ENCODE measurements at places on chromosomes 2 and 18.

GRCh38 chr2:121004950-121005349 is 269.3 kb downstream of the GLI2 start:
- no peak for DNase-seq

DNA sequence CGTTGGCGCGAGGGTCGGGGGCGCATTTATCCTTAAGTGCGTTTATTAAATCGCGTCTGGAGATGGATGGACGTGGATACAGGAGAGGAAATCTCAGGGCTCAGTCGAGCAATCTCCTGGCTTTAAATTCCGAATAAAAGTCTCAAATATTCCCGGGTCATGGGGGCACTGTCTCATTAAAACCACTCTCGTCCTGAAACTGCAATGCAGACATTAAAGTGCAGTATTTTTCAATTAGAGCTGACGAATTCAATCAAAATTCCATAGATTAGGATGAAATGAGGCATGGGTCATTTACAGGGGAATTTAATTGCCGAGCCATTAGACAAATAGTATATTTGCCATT is 10.7 kb upstream of the GBX2 start:
- no peak for DNase-seq

- no peak for DNase-seq
These were observed 202.7 kb downstream of the ACKR3 start for GRCh38 chr2:236772220-236772837.

- DNase-seq, result no peak
These were observed 27.1 kb downstream of the VRK2 start for GRCh38 chr2:58073751-58074150.

GRCh38 chr2:85994897-85995647 is 106.3 kb upstream of the ST3GAL5 start:
- DNase-seq, result no peak

GRCh38 chr2:136764452-136765255 is 691 bp upstream of the THSD7B start:
- no peak for DNase-seq

DNA sequence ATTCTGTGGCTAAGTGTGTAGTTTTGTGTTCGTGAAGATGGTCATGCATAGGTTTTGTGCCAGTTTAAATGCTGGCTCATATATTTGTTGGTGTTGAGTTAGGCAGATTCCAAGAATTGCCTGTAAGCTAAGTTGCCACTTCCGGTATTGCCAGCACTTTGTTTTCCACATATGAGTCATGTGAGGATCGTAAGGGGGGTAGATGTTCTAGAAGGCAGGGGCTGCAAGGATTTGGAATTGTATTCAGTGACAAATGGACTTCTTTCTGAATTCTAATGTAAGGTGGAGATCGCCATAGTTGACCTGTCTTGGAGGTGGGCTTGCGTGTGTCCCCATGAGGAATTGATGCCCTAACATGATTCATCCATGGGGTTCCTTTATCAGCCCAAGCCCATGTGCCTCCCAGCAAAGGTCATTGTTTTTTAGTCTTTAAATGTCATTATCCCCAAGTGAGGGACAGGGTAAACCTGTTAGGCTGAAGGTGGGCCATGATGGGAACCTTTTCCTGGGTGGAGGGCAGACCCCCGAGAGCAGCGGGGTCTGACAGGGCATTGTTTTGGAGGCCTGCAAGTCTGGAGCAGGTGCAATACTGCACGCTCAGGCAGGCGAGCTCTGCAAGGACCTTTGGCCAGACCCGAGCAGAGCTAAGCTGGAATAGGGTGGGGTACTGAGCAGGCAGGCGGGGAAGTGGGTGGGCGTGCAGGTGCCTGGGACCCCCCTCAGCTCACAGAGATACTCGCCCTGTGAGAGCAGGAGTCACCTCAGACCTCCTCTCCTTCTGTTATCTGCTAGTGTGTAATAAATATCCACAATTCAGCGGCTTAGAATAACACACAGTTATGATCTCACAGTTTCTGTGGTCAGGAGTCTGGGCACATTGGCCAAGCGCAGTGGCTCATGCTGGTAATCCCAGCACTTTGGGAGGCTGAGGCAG is 77.4 kb downstream of the LRRFIP1 start:
- peak; percentile 36 for DNase-seq

GRCh38 chr18:3604498-3605408 is 154.8 kb downstream of the TGIF1 start:
- no peak for DNase-seq

- DNase-seq, result no peak
These were observed 1.1 kb upstream of the HOXD8 start for GRCh38 chr2:176128172-176128981.

- peak; percentile 43 for DNase-seq
These were observed 797 bp downstream of the CTIF start for GRCh38 chr18:48539406-48540250.

GRCh38 chr2:205936446-205936845 is 149.5 kb downstream of the INO80D start:
- no peak for DNase-seq

GRCh38 chr2:239555571-239555905 is 154.7 kb upstream of the HDAC4 start:
- no peak for DNase-seq

DNA sequence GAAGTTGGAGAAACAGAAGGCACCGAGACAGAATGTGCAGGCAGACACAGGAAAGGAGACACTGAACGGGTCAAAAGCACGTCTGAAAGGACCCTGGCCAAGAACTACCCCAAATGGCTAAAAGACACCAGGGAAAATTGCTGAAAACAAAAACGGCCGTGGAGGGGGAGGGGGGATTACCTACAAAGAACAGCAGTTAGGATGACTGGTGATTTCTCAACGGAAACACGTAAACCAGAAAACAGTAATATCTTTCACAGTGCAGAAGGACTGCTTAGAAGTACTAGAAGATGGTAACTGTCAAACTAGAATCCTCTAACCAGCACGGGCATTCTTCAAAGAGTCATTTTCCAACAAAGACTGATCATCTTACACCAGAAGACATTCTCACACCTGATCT is 142.6 kb downstream of the HDAC4 start:
- no peak for DNase-seq

GRCh38 chr18:3760741-3761140 is 310.8 kb downstream of the TGIF1 start:
- DNase-seq, result no peak

DNA sequence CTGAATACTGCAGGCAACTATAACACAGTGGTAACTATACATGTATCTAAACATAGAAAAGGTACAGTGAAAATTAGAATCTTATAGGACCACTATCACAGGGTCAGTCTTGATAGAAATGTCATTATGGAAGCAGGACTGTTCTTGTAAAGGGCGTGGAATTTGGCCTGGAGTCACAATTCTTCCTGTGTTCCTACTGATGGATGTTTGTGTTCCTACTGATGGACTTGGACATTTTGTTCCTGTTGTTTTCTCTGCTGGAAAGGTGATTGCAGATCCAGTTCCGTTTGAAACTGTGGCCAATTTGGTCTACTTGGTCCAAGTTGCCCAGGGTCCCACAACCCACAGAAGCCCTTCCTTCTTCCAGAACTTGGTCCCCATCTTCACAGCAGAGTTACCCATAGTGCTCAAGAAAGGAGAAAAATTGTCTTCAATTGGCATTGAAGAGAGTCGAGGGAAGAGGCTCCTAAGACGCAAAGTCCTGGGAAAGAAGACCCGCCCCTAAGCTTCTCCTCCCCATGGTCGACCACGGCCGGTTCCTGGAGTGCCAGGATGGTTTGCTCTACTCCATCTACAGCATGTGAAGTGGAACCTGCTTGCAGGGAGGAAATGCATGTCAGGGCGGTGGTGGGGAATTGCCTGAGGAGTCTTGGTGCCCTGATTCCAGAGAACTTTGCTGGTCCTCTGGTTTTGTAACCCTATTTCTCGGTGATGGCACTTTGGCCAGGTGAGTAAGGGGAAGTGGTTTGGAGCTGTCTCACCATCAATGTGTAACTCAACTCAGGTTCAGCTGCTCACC is 102.8 kb upstream of the RAB12 start:
- no peak for DNase-seq

DNA sequence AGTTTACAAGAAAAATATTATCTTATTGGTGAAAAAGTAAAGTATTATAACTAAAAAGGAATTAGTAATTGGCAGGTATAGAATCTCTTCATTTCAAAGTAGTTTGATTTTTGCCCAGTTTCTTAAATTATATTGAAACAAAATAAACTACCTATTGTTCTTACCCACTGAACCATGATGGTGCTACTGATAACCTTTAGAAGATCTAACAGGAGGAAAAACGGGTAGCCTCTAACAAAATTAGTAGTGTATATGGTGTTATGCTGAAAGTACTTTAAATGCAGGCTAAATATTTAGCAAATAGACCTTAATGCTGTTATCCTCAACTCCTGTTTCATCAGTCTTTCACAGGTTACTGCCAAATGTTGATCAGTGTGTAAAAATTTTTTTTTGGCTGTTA is 19.1 kb downstream of the MRPS9 start:
- DNase-seq, result no peak

GRCh38 chr2:203786549-203787351 is 80.3 kb downstream of the CD28 start:
- no peak for DNase-seq

GRCh38 chr18:23658285-23658684 is 4.4 kb downstream of the ANKRD29 start:
- DNase-seq, result no peak

GRCh38 chr2:73225513-73226360 is 7.3 kb downstream of the PRADC1 start:
- no peak for DNase-seq

DNA sequence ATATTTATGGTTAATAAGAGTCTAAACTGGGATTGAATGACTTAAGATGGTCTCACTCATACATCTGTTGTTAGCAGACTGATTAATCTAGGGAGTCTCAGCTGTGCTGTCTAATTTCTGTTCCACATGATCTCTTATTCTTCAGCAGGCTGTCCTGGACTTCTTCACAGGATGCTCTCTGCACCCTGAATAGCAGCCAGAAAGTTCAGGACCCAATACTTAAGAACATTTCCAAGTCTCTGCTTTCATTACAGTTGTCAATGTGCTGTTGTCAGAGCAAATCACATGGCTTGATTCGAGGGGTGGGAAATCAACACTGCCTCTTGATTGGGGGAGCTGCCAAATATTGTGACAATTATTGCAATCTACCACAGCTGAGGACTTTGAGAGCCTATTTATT is 627.1 kb upstream of the SLC8A1 start:
- no peak for DNase-seq

DNA sequence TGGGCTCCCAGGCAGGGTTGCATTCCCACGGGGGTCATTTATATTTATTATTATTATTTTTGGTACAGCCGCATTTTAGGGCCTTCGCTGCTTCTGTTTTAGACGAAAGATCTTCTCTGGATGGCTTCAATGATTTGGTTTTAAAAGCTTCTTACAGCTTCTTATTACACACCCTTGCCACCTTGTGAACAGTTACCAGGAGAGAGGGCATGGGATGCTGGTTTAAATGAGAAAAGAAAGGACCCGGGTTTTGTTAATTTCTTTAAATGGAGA is 1.7 kb downstream of the SH3RF3 start:
- DNase-seq, result no peak

DNA sequence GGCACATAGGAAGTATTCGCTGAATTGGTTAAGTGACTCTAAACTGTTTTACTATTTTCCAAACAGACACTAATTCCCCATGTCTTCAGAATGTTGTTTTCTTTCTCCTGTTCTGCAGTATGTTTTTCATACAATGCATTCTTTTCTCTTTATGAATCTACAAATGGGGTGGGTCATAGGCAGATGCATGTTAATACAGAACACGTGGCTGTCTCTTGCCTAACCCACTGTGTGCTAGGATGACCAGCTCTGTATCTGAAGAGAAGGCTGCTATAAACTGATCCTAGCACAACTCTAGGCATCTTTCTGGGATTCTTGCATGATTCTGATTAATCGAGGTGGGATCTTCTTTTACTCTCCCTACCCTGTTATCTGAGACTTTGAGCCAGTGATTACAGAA is 826.0 kb downstream of the PLCL1 start:
- DNase-seq, result no peak

DNA sequence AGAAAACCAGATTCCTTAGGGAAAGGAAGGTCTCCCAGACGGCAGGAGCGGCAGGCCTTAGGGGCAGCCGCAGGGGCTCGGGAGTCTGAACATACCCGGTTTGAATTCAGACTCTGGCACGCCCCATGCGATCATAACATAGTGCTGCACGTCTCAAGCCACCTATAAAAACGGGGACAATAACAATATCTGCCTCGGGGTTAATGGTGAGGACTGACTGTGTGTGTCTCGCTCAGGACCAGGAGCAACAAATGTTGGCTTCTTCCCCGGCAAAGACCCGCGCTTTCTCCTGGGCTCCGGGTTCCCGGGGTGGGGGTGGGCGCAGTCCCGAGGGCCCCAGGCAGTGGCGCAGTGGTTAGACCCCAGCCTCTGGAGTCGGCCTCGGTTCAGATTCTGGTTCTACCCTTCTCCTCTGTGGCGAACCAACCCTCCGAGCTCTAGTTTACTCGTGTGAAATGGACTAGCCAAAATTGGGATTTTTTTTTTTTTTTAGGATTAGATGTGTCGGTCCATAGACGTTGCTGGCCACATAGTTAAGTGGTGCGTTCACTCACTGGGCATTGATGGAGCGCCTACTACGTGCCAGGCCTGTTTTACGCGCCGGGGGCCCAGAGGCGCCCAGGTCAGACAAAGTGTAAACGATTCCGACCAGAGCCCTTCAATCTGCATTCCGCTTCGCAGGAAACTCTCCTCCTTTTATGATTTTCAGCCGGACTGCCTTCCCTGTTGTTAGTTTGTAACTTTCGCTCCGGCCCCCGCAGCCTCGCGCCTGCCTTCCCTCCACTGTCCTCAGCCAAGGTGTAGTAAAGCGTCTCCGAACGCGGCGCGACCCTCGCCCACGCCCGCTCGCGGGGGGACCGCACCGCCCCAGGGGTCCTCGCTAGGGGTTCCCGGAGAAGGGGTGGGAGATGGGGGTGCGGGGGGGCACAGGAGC is 820 bp upstream of the SH3BP4 start:
- no peak for DNase-seq

DNA sequence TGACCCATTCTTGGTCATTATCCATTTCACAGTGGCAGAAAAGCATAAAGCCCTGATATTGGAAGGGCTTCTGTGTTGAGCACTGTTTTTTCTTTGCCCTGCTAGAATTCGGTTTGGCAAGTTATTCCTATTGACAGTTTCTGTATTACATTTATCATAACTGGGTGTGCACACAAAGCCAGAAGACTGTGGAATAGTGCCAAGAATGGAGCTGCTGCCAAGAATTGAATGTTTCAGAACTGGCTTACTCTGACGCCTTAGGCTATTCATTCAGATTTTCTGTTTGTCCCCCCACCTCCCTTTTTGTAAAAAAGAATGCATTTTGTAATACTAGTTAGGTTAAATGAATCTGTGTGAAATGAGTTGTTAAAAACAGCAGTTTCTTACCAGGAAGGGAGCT is 12.7 kb downstream of the KDM3A start:
- no peak for DNase-seq

Measured in CD8-positive, alpha-beta T cell (primary cell).